ENCODE measurements at places on chromosomes 6 and 20.

- DNase-seq = no peak
Measured at GRCh38 chr6:164928728-164929407, 380.5 kb downstream of the C6orf118 start.

DNA sequence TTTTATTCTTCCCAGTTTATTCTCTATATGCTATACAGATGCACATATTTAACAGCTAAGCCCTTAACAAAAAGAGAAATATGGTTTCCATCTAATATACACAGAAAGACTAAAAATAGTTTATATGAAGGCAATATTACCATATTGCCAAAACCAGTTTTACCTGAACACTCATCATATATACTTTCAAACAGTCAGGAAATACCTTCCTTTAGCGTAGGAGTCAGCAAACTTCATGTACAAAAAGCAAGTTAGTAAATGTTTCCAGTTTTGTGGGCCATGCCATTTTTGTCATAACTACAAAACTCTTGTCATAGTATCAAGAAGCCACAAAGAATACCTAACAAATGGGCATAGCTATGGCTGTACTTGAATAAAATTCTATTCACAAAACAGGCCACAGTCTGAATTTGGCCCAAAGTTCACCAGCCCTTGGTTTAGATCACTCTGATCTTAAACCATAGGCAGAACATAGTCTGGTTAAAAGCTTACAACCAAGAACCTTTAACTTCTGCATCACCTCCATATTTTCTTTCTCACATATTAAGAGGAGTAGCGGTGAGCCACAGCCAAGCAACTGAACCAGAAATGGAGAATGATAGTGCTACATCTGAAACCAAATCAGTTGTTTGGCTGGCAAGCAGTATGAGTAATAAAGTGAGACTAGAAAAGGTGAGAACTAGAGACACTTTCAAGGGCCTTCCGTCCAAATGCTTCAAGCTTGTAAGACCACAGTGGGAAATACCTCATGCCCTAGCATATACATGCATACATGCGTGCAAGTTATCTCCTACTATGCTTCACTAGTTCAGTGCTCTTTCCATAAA lies 116.6 kb downstream of the PTPRK start:
- no peak for DNase-seq

DNA sequence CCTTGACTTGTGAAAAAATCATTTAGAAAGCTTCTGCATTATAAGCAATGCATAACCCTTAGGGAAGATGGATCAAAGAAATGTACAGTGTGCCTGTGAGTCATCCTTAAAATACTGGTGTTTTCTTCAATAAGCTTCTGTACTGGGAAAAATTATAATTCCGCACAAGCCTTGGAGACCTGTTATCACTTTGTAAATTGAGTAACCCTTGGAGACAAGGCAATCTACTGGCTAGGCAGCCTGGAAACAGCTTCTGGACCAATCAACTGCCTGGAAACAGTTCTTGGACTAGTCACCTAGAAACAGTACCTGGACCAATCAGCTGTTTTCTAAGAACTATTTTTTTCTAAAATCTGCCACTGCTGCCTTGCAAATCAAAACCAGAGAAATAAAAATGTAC lies 25.8 kb upstream of the RNGTT start:
- no peak for DNase-seq

DNA sequence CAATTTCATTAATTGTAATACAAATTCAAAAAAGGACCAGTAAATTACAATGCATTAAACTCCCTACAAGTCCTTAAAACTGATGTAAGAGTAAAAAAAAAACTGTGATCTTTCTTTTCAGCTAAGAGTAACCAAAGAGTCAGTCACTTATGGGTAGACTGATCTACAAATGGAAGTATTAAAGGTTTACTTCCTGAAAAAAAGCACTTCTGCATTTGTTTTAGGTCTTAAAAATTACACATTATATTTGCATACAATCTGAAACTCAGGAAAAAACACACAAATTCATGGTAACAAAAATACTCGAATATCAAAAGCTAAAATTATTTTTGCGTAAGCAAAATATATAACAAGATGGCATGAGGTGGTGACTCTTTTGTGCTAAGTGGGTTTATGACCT lies 23.5 kb downstream of the USP49 start:
- DNase-seq = no peak

DNA sequence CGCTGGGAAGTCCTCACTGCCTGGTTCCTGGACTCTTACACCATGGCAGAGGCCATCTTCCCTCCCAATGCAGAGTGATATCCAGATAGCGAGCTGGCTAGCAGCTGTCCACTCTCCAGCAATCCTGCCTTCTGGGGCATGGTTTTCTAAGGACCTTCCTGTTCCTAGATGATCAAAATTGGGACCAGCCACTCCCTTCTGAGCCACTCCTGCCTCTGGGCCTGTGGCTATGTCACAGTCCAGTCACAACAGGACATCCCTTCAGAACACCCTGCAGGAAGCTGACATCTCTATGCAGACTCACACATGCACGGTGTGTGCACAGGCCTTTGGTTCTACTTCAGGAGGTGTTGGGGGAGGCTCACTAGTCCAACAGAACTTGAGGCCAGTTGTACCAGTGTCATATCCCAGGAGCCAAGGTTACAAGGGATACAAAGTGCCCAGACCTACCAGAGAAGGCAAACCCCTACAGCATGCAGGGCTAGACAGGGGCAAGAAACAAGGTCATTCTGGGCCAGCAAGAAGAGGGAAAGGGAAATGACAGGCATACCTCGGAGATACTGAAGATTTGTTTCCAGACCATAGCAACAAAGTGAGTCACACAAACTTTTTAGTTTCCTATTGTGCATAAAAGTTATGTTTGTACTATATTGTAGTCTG lies 2.7 kb upstream of the MCCD1 start:
- no peak for DNase-seq

DNA sequence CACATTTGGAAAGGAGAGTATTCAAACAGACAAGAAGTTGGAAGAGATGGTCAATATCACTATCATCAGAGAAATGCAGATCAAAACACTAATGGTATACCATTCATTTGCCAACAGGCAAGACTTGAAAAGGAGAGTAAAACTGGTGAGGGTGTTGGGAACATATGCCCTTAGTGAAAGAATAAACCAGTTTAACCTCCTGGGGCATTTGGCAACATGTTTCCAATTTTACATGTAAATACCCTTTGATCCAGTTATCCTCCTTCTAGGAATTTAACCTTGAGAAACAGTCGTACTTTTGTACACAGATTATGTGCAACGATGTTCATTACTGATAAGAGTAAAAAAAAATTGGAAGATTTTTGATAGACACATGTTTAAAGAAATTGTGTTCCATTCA lies 34.1 kb upstream of the OCSTAMP start:
- no peak for DNase-seq

DNA sequence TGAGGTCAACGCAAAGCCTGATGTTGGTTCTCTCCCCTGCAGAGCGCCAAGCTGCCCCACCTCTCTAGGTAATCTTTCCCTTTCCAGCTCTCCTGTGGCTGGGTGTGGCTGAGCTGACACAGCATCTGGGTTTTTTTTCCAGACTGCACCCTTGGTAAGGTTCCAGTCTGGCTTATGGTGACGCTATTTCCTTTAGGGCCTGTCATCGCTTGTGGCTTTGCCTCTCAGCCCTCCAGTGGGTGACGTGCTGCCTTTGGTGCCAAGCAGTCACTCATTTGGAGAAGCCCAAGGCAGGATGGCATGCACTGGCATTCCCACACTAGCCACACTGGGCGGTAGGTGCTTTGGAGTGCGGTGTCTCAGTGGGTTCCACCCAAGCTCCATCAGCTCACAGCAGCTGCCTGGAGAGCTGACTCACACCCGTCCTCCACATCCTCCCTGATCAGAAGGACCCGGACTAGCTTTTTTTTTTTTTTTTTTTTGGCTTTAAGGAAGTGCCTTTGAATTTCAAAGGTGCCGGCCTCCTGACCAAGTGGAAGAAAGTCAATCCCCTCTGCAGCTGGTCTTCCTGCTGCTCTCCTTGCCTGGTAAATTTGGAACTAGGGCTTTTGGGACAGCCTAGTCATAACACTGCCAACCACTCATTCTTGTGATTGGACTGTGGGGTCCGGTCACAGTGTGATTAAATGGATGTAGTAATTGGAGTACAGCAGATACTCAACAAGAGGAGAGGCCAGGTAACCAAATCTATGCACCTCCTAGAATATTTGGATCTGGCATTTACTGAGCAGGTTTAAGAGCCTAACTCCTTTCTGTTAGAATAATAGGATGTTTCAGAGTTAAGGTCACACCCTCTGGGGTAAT lies 153.6 kb downstream of the CD83 start:
- DNase-seq = peak; percentile 96

DNA sequence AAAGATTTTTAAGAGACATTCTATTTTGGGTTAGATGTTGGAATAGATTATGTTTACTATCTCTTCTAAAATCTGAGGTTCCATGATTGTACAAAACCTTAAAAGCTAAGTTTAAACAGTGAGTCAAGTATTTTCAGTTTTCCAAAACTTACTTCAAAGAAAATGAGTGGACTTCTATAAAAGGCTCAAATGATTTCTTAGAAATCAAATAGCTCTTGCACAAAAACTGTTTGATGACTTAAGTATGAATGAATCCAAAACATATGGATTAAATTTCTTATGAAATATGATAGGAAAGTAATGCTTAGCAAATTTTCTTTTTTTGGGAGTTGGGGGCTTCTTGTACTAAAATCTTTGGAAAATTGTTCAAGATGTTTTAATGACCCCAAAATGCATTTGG lies 837.3 kb upstream of the SLC35B3 start:
- peak; percentile 5 for DNase-seq

- no peak for DNase-seq
Measured at GRCh38 chr6:103113416-103113815, 1719.9 kb downstream of the GRIK2 start.

GRCh38 chr20:8720089-8720488 lies 348.8 kb upstream of the PLCB4 start:
- no peak for DNase-seq

- DNase-seq = no peak
Measured at GRCh38 chr6:138182939-138183789, 21.4 kb downstream of the ARFGEF3 start.

DNA sequence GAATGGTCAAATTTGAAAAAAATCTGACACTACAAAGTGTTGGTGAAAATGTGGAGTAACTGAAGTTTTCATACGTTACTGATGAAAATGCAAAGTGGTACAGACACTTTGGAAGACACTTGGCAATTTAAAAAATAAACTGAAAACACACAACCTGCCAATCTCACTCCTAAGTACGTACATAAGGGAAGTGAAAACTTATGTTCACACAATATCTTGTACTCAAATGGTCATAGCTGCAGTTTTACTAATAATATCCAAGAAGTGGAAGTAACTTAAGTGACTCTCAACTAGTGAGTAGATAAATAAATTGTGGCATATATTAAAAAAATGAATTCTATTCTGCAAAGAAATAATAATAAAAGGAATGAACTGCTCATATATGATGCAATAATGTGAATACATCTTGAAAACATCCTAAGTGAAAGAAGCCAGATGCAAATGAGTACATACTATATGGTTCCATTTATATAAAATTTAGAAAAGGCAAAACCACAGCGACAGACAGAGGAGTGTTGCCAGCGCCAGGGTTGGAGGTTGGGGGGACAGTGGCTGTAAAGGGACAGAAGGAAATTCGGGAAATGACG lies 198.2 kb downstream of the ERMARD start:
- no peak for DNase-seq

DNA sequence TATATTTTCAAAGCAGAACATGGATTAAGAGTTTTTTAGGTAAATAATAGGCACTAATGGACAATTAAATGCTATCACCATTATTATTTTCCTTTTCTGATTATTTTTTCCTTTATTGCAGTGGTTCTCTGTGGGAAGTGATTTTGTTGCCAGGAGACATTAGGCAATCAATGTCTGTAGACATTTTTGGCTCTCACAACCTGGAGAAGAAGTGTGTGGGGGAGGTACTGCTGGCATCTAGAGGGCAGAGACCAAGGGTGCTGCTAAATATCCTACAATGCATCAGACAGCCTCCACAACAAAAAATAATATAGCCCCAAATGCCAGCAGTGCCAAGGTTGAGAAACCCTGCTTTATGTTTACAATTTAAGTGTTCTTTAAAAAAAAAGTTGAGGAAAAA lies 8.3 kb downstream of the IFNGR1 start:
- DNase-seq = no peak

DNA sequence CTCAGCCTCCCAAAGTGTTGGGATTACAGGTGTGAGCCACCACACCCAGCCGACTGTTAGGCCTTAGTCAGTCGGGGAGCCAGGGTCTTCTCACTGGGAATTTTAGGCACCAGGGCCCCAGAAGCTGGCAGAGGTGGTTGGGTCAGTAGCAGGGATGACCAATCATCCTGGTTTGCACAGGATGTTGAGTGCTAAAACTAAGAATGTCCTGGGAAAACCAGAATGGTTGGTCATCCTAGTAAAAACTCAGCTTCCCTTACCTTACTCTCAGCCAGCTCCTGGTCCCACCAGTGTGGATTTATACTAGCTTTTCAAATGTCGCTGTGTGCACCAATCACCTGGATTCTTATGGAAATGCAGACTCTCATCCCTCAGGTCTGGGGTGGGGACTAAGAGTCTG lies 31.8 kb downstream of the KCNG1 start:
- DNase-seq = no peak

- no peak for DNase-seq
Measured at GRCh38 chr20:41499064-41499463, 119.1 kb downstream of the CHD6 start.

- no peak for DNase-seq
Measured at GRCh38 chr20:45094864-45095574, 5.9 kb downstream of the KCNS1 start.

GRCh38 chr6:162941128-162941527 lies 213.4 kb downstream of the PACRG start:
- DNase-seq = no peak

GRCh38 chr6:112237595-112237994 lies 16.8 kb downstream of the LAMA4 start:
- DNase-seq = no peak

DNA sequence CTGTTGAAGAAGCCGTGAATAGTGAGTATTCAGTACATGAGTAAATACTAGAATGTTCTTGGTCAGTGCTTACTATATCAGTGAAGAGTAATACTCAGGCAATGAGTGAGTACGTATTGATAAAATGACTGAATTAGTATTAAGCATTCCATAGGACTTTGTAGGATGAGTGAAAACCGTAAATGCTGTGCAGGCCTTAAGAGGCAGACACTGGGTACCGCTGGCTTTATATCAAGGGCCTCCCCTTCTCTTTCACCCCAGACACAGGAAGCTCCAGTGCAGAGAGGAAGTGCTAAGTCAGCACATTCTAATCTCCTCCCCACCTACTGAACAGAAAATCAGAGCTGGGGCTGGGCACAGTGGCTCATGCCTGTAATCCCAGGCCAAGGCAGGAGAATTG lies 24.2 kb downstream of the POFUT1 start:
- DNase-seq = no peak

GRCh38 chr6:90329386-90330077 lies 32.9 kb upstream of the BACH2 start:
- DNase-seq = no peak

DNA sequence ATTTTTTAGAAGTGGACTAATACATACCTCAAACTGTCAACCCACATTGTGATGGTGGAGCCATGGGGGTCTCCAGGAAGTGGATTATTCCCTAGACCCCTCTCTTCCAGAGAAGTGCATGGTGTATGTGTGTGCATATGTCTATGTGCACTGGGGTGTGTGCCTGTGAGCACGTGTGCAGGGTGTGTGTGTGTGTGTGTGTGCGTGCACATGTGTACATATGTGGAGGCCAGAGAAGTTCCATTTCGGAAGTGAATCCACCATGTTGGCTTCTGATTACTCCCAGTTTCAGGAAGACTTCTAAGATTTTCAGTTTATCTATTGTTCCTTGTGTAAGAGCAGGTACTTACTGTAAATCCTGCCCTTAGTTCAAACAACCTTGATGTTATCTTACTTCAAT lies 208.5 kb upstream of the SULF2 start:
- no peak for DNase-seq

All from HS-5 (cell line).